ENCODE measurements at places on chromosomes 5 and 9. TPM values are rescaled to one million over a fixed set of nuclear protein-coding genes. Genes with fewer than 3 reads are reported as not detected.

The ELOVL7 gene
- 12.6 TPM for total RNA-seq

The PKD2L2 gene
- not detected for total RNA-seq

The WDR70 gene
- 9.3 TPM for total RNA-seq

The PCDHB13 gene
- 0.06 TPM for total RNA-seq

The NLN gene
- 60.9 TPM for total RNA-seq

The ADGRD2 gene
- 0.03 TPM for total RNA-seq
